ENCODE measurements at places on chromosomes 5 and 9. TPM values are rescaled to one million over a fixed set of nuclear protein-coding genes. Genes with fewer than 3 reads are reported as not detected.

TSSK1B gene
- 0.13 TPM for total RNA-seq

PDGFRB gene
- total RNA-seq = 159 TPM

RHOBTB3 gene
- total RNA-seq = 27.5 TPM

SUSD1 gene
- 23.9 TPM for total RNA-seq

EGR1 gene
- total RNA-seq = 16.2 TPM

GARIN3 gene
- not detected for total RNA-seq

TMC1 gene
- total RNA-seq = 0.93 TPM
